ENCODE measurements at places on chromosomes 2 and 18.

DNA sequence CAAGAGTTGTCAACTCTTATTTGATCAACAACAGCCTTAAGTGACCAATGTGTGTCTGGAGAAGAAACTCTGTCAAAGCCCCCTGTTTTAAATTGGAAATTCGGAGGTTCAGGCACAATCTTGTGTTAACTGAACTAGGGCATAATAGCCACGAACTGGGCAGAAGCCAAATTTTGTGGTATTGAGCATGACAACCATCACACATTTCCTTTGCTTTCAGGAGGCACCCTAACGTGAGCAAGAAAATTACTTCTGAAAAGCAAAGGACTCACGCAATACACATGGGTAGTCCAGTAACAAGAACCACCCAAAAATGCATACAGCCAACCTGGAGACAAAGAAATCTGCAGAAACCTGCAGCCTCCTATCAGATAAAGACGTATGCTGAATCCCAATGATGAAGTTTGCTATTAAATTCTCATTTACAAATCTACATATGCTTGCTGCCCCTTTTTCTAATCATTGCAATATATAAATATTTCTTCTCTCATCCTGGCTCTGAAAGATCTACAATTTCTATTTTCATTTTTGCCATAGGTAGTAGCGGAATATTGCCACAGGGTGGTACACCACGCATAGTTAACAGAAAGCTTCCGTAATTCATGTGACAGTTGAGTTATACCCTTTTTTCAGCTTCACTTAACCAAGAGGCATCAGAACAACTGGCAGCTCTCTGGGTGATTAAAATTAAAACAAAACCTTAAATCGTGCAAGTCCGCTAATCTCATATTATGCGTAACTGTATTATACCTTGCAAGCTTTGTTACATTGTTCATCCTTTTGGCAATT, 495.8 kb downstream of the NRXN1 start:
- DNase-seq, result no peak

GRCh38 chr2:132589111-132589830, 80.7 kb downstream of the LYPD1 start:
- DNase-seq, result no peak

GRCh38 chr2:223972656-223973102, 15.4 kb downstream of the MRPL44 start:
- DNase-seq, result no peak

- no peak for DNase-seq
Measured at GRCh38 chr2:207483066-207483465, 46.7 kb upstream of the CREB1 start.

- no peak for DNase-seq
Measured at GRCh38 chr18:46916551-46917107, 678 bp downstream of the PIAS2 start.

DNA sequence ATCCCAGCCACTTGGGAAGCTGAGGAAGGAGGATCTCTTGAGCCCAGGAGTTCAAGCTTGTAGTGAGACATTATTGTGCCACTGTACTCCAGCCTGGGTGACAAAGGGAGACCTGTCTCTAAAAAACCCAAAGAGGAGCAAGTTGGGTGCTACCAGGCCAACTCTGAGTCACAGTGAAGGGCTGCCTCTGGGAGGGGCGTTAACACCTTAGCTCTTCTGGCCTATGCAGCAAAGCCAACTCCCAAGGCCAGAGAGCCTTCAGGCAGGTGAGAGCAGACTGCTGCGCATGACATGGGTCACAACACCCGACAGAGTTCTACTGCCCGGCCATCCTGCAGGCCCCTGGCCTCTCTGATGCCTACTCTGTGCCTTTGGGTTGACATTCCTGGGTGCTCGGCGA, 32.6 kb upstream of the ATG16L1 start:
- no peak for DNase-seq

- DNase-seq, result no peak
Measured at GRCh38 chr18:10476338-10476791, 21.9 kb downstream of the APCDD1 start.

- DNase-seq, result no peak
Measured at GRCh38 chr2:204313256-204313655, 232.0 kb upstream of the PARD3B start.

DNA sequence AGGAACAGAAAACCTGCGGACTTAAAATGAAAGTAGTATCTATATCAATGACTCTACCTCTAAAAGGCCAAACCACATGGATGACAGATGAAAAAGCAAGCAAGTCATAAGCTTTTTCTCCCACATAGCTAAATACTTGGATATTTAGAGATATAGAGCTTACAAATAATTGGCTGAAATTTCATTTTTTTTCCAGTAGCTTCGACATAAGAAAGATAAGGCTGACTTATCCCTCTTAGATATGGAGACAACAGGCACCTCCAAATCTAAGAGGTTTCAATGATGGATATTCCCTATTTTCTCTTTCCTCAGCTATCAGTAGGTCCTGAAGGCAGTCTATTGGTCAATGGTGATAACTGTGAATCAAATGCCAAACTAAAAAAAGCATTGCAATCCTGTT, 460.3 kb downstream of the MEIS1 start:
- no peak for DNase-seq

DNA sequence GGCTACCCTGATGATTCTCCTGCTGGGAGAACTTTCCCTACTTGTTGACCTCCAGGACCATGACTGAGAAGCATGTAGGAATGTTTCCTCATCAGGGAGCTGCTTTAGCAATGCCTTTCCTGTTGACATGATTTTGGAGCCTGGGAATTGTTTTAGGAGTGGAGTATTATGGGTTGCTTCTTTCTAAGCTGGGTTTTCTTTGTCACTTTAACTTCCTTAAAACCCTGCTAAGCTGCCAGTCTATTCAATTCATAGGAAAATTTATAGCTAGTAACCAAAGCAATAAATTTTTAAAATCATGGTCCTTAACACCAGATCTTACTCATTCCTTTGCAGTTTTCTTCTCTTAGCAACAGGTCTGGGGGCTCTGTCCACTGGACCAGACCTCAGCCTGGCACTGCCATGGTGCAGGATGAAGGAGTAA, 125.6 kb upstream of the TACR1 start:
- no peak for DNase-seq

- no peak for DNase-seq
Measured at GRCh38 chr2:213016166-213016983, 135.0 kb downstream of the IKZF2 start.

- no peak for DNase-seq
Measured at GRCh38 chr2:72917138-72917876, at the start of gene EMX1. TSS of gene EMX1 (plus strand) at chr2:72917519. CDS start at chr2:72917853, 334 bp downstream.

GRCh38 chr2:159735648-159736047, 23.3 kb downstream of the MARCHF7 start:
- no peak for DNase-seq

DNA sequence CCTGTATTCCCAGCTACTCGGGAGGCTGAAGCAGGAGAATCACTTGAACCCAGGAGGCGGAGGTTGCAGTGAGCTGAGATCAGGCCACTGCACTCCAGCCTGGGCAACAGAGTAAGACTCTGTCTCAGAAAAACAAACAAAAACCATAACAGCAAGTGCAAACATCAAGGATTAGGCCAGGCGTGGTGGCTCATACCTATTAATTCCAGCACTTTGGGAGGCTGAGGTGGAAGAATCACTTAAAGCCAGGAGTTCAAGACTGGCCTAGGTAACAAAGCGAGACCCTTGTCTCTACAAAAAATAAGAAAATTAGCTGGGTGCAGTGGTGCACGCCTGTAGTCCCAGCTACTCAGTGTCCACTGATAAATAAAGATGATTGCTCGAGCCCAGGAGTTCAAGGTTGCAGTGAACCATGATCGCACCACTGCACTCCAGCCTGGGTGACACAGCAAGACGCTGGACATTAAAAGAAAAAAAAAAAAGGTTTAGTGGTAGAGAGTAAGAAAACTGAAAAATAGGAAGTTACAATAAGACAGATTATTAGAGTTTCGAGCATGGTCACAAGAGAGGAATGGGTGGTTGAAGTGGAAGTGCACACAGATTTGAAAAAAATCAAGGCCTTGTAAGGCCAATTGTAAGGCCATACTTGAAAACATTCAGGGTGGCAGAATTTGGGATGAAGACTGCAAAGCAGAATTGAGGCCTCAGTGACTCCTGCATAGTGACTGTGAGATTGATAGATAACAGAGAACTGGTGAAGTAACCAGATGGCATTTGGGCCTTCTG, 6.4 kb upstream of the KCMF1 start:
- DNase-seq, result no peak

DNA sequence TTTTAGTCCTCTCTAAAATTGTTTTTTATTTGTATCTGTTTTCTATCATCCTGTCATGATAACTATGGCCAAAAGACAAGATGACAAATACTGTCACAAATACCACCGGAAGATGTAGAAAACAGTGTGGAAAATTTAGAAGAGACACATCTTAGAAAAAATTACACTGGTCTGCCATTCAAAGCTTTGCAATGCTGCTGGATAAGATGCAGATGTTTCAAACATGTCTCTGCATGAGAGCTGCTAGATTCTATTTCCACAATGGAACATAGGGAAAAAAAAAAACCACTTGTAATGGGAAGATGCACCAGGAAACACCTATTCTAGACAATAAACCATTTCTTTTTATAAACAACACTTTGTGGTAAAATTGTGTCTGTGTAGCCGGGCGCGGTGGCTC, 5.8 kb upstream of the TAF1B start:
- no peak for DNase-seq

DNA sequence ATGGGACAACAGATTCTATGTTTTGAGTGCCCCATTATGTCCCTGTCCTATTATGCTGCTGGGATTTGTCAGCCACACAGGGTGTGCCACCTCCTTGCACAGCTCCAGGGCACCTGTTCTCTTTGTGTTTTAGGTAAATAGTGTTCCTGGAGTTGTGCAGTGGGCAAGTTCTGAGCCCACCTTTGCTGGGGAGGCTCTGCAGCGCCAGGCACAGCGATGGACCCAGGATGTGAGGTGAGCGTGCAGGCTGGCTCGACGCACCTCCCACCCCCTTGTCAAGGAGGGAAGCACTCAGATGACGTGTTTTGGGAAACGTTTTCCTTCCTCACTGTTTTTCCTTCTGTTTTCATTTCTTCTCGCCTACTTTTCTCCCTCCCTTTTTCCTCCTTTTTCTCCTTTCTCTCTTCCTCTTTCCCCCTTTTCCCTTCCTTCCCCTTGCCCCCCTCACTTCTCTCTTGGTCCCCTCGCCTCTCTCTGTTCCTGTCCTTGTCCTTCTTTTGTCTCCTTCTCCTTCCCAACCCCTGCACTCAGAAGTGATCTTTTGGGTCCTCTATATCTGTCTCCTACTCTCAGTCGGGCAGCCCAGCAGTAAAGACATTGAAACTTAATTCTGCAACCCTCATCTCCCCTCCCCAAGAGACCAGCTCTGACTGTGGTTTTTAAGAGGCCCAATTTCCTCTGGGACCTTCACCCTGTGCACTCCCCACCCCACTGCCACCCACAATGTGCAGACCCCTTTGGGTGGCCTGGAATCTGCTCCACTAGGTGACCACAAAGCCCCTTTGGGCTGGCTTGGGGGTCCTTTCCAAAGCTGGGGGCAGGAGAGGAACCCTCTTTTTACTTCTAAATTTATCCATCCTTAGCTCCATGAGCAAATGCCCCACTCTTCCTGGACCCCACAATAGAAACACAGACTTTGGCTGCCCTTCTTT, 104.0 kb downstream of the MCFD2 start:
- no peak for DNase-seq

DNA sequence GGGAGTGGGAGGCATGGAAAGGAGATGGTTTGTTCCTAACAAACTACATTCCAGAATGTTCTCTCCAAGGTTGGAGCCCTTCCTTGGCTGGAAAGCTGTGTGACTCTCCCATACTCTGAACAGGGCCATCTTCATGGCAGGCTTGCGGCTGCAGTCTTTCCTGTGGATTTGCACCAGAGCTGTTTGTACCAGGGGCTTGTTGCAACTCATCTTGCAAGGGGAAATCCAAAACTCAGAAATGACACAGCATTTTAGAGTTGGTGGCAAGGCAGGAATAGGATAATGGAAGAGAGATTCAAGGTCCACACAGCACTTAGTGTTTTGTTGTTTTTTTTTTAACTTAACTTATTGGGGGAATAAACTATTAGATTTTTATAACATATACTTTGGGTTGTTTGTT, 73.7 kb upstream of the ZNF516 start:
- no peak for DNase-seq

DNA sequence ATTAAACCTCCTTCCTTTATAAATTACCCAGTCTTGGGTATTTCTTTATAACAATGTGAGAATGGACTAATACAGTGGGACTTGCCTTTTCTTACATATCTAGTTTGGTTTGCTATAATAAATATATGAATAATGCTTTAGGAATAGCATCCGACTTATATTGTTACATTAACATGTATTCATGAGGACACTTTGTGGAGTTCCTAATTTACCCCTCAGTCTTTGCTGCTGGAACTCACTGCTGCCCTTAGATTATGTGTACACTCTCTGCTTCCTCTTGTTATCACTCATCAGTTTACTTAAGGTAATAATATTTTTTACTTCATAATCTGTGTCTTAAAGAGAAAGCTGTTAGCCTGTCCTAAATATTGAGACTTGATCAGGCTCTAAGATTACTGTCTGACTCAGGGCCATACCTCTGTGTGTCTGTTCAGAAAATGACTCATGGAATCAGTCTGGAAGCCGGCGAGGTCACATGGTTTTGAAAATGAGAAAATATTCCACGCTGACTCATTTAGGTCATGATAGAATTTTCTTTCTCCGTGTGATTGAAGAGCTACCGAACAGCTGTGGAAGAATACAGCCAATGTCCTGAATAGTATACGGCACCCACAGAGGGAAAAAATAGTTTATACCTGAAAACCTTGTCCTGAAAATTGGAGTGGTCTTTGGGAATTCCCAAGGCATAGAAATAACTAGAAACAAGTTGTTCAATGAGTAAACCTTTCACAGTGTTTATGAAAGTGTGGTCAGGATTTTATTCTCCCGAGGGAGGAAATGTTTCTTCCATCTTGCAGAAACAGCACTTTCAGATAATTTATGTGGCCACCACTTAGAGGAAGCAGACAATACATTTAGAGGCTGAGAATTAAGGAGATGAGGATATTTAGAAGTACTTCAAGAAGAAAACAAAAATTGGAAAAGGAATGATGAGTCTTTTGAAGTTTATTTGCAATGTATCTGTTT, 156.4 kb downstream of the DSEL start:
- no peak for DNase-seq

GRCh38 chr2:156158808-156159207, 173.7 kb downstream of the NR4A2 start:
- DNase-seq, result no peak

DNA sequence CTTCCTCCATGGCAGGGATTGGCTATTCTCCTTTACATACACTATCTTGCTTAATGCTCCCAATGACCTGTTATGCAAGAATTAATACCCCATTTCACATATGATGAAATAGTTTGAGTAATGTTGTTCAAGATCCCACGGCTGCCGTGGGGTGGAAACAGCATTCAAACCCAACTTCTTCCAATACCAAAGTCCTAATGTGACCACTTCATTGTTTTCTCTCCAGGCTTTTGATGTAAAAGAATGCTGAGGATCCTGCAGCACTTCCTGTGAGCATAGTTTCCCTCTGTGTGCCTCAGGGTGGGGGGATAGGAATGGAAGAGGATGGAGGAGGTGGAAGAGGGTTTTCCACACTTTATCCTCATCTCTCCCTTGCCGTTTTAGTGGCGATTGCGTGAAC, 199.4 kb downstream of the IRS1 start:
- no peak for DNase-seq

Measured in stimulated activated CD4-positive, alpha-beta T cell treated with anti-CD3 and anti-CD28 coated beads, TNF-alpha, amount 100 ng/mL, for 1 hour (primary cell).